ENCODE measurements at places on chromosomes 1 and 21. TPM values are rescaled to one million over a fixed set of nuclear protein-coding genes. Genes with fewer than 3 reads are reported as not detected.

GRCh38 chr21:34536820-34537219, 24.8 kb upstream of the KCNE1 start:
- no peaks in the 10 kb centered on the region for H3K4me1 ChIP-seq
- no peaks in the 10 kb centered on the region for H3K36me3 ChIP-seq
- H3K27me3 ChIP-seq: no peaks in the 10 kb centered on the region
- no peak for DNase-seq
- H3K4me3 ChIP-seq: no peak overlapping the region
- H3K27ac ChIP-seq: no peak overlapping the region

- no peak overlapping the region for H3K4me3 ChIP-seq
- no peaks in the 10 kb centered on the region for H3K4me1 ChIP-seq
- H3K36me3 ChIP-seq: no peaks in the 10 kb centered on the region
- DNase-seq: no peak
- H3K27me3 ChIP-seq: no peaks in the 10 kb centered on the region
- H3K27ac ChIP-seq: no peak overlapping the region
These were observed 51.5 kb upstream of the EPS8L3 start for GRCh38 chr1:109814993-109815786.

The SUCO gene
- 39.6 TPM for total RNA-seq

- no peaks in the 10 kb centered on the region for H3K27me3 ChIP-seq
- DNase-seq: no peak
- no peaks in the 10 kb centered on the region for H3K4me1 ChIP-seq
- H3K4me3 ChIP-seq: no peak overlapping the region
- H3K36me3 ChIP-seq: no peaks in the 10 kb centered on the region
These were observed 100.9 kb downstream of the XCL2 start for GRCh38 chr1:168442931-168443330.

The ADAMTS5 gene
- total RNA-seq: 4.4 TPM

The KRTAP10-12 gene
- not detected for total RNA-seq

The ANXA9 gene
- total RNA-seq: 0.67 TPM

GRCh38 chr21:42503711-42504110, 7.7 kb upstream of the RSPH1 start:
- DNase-seq: peak; percentile 63
- no peaks in the 10 kb centered on the region for H3K27me3 ChIP-seq
- H3K4me1 ChIP-seq: no peaks in the 10 kb centered on the region
- H3K4me3 ChIP-seq: no peak overlapping the region
- H3K27ac ChIP-seq: no peak overlapping the region
- no peaks in the 10 kb centered on the region for H3K36me3 ChIP-seq

- no peaks in the 10 kb centered on the region for H3K36me3 ChIP-seq
- no peak for DNase-seq
- no peaks in the 10 kb centered on the region for H3K27me3 ChIP-seq
These were observed 82.7 kb downstream of the SIK1 start for GRCh38 chr21:43343992-43344886.

DNA sequence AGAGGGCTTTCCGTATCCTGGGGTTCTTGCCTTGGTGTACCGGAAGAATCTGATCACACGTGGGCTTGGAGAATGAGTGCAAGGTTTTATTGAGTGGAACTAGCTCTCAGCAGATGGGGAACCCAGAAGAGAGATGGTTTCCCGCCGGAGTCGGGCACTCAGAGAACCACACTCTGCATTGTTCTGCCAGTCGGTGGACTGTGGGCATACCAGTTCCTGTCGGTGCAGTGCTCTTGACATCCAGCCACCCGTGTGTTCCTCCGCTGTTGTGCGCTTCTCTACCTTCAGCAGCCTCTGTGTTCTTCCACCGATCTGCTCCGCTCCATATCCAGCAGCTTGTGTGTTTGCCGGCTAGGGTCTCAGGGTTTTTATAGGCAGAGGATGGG, 10.8 kb upstream of the PPIE start:
- peak overlapping the region; percentile 9 for H3K4me3 ChIP-seq
- H3K4me1 ChIP-seq: no peaks in the 10 kb centered on the region
- no peaks in the 10 kb centered on the region for H3K36me3 ChIP-seq

GRCh38 chr1:31701091-31701736, 2.6 kb downstream of the COL16A1 start:
- no peaks in the 10 kb centered on the region for H3K27me3 ChIP-seq
- peaks cover 14% of the 10 kb centered on the region for H3K4me1 ChIP-seq
- no peaks in the 10 kb centered on the region for H3K36me3 ChIP-seq
- H3K4me3 ChIP-seq: no peak overlapping the region
- H3K27ac ChIP-seq: peak overlapping the region; percentile 77

DNA sequence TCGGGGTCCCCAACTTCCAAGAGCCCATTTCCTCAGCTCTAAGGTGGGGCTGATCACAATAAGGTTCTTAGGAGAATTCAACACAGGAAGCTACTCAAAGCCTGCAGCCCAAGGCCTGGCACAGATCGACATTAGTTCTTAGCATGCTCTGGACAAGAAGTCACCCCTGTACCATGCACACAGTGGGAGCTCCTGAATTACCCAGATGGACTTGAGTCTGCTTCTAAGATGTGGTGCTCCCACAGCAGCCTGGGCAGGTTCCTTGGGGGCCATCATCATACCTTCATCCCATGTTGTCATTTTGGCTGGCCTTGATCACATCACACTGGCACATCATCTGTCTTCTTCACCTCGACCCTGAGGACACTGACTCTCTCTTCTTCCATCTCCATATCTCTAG, 153.3 kb upstream of the VAMP3 start:
- no peak overlapping the region for H3K4me3 ChIP-seq
- H3K4me1 ChIP-seq: no peaks in the 10 kb centered on the region
- H3K36me3 ChIP-seq: no peaks in the 10 kb centered on the region
- H3K27me3 ChIP-seq: no peaks in the 10 kb centered on the region
- no peak overlapping the region for H3K27ac ChIP-seq
- no peak for DNase-seq

DNA sequence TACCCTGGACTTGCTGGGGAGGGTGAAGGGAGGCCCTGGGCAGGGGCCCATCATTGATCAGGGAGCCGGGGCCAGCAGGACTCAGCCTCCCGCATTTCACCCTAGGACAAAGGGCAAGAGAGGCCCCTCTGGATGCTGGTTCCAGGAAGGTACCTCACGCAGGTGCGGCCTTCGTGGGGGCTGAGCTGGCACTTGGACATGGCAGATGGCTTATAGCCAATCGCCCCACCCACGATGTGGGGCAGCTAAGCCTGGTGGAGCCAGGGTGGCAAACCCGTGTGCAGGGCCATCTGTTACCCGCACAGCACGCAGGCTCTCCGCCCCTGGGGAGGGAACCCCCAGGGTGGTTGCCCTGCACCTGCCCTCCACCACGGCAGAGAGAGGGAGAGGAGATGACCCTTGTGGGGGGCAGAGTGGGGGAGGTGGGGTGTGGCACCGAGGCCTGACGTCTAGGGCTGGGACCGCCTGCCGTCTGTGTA, 2.5 kb downstream of the TFF3 start:
- no peaks in the 10 kb centered on the region for H3K36me3 ChIP-seq
- DNase-seq: no peak
- peak overlapping the region; percentile 45 for H3K4me3 ChIP-seq
- no peaks in the 10 kb centered on the region for H3K4me1 ChIP-seq
- no peaks in the 10 kb centered on the region for H3K27me3 ChIP-seq

- peak; percentile 9 for DNase-seq
- H3K36me3 ChIP-seq: no peaks in the 10 kb centered on the region
- H3K27ac ChIP-seq: no peak overlapping the region
- no peaks in the 10 kb centered on the region for H3K27me3 ChIP-seq
These were observed 8.1 kb downstream of the POFUT2 start for GRCh38 chr21:45279446-45280177.

The ETV3L gene
- total RNA-seq: not detected

DNA sequence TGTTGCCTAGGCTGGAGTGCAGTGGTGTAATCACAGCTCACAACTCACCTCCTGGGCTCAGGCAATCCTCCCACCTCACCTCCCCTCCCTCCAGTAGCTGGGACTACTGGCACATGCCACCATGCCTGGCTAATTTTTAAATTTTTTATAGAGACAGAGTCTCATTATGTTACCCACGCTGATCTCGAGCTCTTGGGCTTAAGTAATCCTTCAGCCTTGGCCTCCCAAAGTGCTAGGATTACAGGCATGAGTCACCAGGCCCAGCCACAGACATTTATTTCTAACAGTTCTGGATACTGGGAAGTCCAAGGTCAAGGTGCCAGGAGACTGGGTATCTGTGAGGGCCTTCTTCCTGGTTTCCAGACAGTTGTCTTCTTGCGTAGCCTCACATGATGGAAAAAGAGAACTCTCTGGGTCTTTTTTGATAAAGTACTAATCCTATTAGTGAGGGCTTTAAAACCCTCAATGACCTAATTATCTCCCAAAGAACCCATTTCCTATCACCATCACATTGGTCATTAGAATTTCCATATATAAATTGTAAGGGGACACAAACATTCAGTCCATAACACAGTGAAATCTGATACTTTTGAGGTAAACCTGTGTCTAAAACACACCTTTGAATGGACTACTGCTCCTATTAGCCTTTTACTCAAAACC, 67.9 kb downstream of the PHACTR4 start:
- no peaks in the 10 kb centered on the region for H3K36me3 ChIP-seq
- DNase-seq: peak; percentile 78
- H3K4me3 ChIP-seq: no peak overlapping the region
- H3K27me3 ChIP-seq: no peaks in the 10 kb centered on the region

DNA sequence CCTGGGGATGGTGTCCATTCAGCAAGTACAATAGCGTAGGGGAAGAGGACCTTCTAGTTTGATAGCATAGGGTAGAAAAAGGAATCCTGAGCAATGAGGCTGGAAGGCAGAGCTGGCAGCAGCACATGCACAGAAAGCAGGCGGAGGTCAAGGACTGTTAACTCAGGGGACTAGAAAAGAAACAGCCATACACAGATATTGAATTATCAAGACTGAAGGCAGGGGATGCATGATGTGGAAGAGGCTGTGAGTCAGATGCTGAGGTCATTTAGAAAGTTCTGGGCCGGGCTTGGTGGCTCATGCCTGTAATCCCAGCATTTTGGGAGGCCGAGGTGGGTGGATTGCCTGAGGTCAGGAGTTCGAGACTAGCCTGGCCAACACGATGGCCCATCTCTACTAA, 65.6 kb downstream of the OPTC start:
- no peaks in the 10 kb centered on the region for H3K27me3 ChIP-seq
- H3K27ac ChIP-seq: no peak overlapping the region
- H3K4me1 ChIP-seq: peaks cover 23% of the 10 kb centered on the region

The PDPN gene
- 13.3 TPM for total RNA-seq

- H3K4me3 ChIP-seq: no peak overlapping the region
- no peak overlapping the region for H3K27ac ChIP-seq
- H3K4me1 ChIP-seq: no peaks in the 10 kb centered on the region
- no peak for DNase-seq
- H3K36me3 ChIP-seq: no peaks in the 10 kb centered on the region
These were observed 128.0 kb downstream of the PSMG1 start for GRCh38 chr21:39055167-39055767.

- H3K27me3 ChIP-seq: no peaks in the 10 kb centered on the region
- H3K4me3 ChIP-seq: no peak overlapping the region
- no peak for DNase-seq
- H3K27ac ChIP-seq: no peak overlapping the region
- no peaks in the 10 kb centered on the region for H3K4me1 ChIP-seq
These were observed 349.6 kb downstream of the SMYD3 start for GRCh38 chr1:246157516-246157915.

- H3K36me3 ChIP-seq: no peaks in the 10 kb centered on the region
- no peak overlapping the region for H3K4me3 ChIP-seq
- no peak for DNase-seq
- H3K4me1 ChIP-seq: no peaks in the 10 kb centered on the region
- H3K27ac ChIP-seq: no peak overlapping the region
- no peaks in the 10 kb centered on the region for H3K27me3 ChIP-seq
These were observed 87.2 kb upstream of the CNIH3 start for GRCh38 chr1:224528900-224529299.

GRCh38 chr1:240612811-240613210, 856 bp upstream of the GREM2 start:
- no peak overlapping the region for H3K27ac ChIP-seq
- H3K27me3 ChIP-seq: no peaks in the 10 kb centered on the region
- H3K4me3 ChIP-seq: no peak overlapping the region
- H3K4me1 ChIP-seq: peaks cover 3% of the 10 kb centered on the region

- H3K36me3 ChIP-seq: no peaks in the 10 kb centered on the region
- no peak overlapping the region for H3K4me3 ChIP-seq
- no peak for DNase-seq
- no peaks in the 10 kb centered on the region for H3K4me1 ChIP-seq
These were observed 140.4 kb downstream of the COL24A1 start for GRCh38 chr1:86016076-86016759.

The RXFP4 gene
- not detected for total RNA-seq

DNA sequence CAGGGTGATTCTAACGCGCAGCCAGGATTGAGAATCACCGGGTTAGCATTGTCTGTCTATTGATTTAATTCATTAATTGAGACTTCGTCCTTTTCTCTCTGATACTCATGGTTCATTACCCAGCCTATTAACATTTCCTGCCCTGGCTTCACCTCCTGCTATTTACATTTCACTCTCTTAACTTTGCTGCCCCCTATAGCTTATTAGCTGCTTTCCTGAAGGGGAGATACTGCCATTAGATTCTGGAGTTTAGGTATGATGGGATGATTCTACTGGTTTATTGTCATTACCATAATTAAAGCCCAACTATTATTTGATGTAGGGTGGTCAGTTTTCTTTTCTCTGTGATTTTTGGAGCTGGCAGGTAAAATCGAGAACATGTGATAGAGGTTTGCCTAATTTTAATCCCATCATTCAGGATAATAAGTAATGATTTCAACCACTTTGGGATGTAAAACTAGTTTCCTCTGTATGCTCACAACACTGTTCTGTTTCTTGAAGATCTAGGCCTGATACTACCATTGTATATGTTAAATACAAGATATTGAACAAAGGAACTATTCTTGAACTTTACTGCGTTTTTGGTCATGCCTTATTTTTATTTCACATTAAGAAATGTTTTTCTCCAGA, 6.4 kb downstream of the PPP2R5A start:
- no peaks in the 10 kb centered on the region for H3K27me3 ChIP-seq
- DNase-seq: no peak
- H3K36me3 ChIP-seq: no peaks in the 10 kb centered on the region

The C1orf21 gene
- total RNA-seq: 76.5 TPM

DNA sequence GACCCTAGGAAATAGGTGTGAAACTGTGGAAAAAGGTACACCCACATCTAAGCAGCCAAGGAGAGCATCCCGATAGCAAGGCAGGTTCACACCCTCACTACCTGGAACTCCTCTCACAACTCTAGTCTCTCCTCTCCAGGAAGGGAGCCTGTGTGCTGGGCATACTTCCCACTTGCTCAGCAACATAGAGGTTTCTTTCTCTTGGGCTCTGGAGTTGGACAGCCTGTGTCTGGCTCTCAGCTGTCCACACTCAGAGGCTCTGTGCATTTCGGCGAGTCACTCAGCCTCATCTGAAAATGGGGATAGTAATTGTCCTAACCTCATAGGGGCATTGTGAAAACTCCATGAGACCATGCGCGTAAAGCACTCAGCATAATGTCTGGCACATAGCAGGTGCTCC, 29.6 kb upstream of the VWA5B1 start:
- no peak overlapping the region for H3K27ac ChIP-seq
- no peaks in the 10 kb centered on the region for H3K4me1 ChIP-seq
- H3K36me3 ChIP-seq: no peaks in the 10 kb centered on the region

GRCh38 chr1:223669003-223669795, 3.7 kb upstream of the CAPN8 start:
- no peak overlapping the region for H3K27ac ChIP-seq
- H3K4me1 ChIP-seq: peaks cover 10% of the 10 kb centered on the region
- no peak for DNase-seq
- H3K36me3 ChIP-seq: no peaks in the 10 kb centered on the region

GRCh38 chr1:172997941-172998361, 52.8 kb downstream of the TNFSF18 start:
- no peaks in the 10 kb centered on the region for H3K27me3 ChIP-seq
- H3K4me1 ChIP-seq: no peaks in the 10 kb centered on the region
- no peak overlapping the region for H3K27ac ChIP-seq
- H3K4me3 ChIP-seq: no peak overlapping the region

The TRIM67 gene
- 0.13 TPM for total RNA-seq

GRCh38 chr1:215458104-215458503, 109.0 kb upstream of the KCTD3 start:
- no peak overlapping the region for H3K27ac ChIP-seq
- no peaks in the 10 kb centered on the region for H3K36me3 ChIP-seq
- H3K4me1 ChIP-seq: no peaks in the 10 kb centered on the region
- no peaks in the 10 kb centered on the region for H3K27me3 ChIP-seq
- no peak for DNase-seq
